RWPE2 (cell line): ENCODE measurements at places on chromosomes 3 and 15.

GRCh38 chr3:32780735-32781210, 37.0 kb upstream of the TRIM71 start:
- DNase-seq, result no peak

DNA sequence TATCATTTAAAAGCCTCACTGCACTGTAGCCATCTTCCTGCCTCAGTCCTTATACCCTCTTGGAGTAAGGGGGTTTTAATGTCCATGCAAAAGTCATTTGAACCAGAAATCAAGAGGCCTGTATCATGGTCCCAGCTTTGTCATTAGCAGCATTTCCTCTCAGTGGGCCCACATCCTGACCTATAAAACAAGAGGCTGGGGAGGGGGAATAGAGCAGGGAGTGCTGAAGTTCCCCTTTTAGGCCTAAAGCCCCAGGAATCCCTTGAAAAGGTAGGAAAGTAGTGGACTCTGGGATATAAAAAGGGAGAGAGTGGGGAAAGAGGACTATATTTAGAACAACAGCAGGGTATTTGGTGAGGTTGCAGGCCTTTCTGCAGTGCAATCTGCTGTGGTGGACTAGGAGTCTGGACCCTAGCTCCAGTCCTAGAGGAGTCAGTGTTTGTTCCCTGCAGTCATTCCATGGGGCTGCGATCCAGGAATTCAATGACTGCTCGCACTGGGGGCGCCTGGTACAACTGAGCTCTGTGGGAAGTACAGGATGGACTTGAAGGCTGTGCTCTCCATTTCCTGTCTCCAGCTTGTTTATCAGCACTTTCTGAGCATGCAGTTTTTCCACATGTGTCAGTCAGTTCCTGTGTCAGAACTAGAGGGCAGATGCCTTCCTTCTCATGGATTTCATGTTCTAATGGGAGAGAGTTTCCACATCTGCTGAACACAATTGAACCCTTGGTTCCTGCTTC, 46.8 kb downstream of the PDHB start:
- DNase-seq, result no peak

- DNase-seq, result no peak
Observed at GRCh38 chr15:35928847-35929246, 382.9 kb upstream of the DPH6 start.

- DNase-seq, result no peak
Observed at GRCh38 chr3:27632431-27633223, 89.5 kb downstream of the EOMES start.

GRCh38 chr3:189365609-189366564, 194.1 kb downstream of the TPRG1 start:
- no peak for DNase-seq

DNA sequence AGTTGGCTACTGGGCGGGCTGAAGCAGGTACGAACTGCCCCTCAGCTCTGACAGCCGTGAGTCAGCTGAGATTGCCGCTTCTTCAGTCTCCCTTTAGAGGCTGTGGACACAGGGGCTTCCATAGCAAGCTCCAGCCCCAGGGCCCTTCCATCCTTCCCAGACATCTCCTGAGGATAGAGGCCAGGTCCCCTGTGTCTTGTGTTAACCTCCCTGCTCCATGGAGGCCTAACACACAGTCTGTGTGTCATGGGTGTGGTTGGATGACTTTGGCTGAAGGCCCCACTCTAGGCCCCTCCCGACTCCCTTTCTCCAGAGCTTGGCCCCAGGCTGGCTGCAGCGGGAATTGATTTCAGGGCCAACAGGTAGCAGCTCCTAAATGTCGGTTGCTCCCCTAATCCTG, 116.1 kb upstream of the TLE3 start:
- DNase-seq, result no peak

DNA sequence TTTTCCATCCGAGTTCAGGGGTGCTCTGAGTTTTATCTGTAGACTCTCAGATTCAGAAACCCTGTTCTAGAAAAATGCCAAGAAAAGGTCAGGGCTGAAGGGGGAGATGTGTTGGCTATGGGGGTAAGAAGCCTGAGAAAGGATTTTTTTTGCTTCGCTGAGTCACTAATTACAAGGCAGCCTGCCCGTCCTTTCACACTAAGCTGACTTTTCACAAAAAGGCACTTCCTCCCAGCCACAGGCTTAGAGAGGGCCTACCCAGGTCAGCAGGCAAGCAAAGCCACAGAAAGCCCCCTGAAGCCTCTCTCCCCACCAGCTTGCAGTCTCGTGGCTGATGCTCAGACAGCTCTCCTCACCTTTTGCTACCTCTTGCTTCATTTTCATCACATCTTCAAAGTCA, 192.6 kb upstream of the PRICKLE2 start:
- DNase-seq, result no peak

DNA sequence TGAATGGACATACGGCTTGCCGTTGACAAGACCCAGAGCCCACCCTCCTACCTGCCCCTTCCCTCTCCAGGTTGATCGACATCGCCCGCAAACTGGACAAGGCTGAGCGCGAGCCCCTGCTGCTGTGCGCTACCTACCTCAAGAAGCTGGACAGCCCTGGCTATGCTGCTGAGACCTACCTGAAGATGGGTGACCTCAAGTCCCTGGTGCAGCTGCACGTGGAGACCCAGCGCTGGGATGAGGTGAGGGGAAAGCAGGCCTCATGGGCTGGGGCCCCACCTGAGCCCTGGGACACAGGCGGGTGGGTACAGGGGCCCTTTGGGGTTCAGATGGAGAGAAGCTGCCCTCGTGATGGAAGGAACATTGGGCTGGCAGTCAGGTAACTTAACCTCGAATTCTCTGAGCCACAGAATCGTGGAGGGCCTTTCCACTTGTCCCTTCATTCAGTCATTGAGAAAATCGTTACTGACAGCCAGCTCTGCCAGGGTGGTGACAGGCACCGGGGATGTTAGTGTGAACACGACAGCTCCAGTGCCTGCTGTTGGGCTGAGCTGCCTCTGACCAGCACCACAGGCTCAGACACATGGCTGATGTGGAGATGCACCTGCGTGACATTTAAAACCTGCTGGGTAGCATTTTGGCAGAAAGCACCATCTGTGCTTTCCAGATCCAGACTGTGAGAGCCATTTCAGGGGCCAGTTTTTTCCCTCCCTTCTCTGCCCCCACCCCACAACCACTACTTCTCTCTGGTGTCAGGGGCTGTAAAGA, 25.6 kb upstream of the RHO start:
- no peak for DNase-seq

DNA sequence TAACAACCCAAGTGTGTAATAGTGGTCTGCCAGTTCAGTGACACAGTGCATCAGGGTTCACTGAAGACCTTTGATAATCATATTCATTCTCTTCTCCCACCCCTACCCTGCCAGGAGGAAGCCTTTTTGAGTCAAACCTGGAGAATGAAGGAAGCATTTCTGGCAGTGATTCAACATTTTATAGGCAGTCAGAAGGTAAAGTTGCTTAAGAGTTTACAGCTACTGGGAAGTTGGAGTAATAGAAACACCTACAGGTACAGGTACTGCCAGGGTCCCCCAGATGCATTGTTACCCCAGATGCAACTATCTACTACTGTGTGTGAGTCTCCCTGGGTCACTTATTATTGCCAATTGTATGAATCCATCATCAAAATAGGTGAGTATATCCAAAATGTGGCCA, 146.9 kb upstream of the EIF1B start:
- no peak for DNase-seq

DNA sequence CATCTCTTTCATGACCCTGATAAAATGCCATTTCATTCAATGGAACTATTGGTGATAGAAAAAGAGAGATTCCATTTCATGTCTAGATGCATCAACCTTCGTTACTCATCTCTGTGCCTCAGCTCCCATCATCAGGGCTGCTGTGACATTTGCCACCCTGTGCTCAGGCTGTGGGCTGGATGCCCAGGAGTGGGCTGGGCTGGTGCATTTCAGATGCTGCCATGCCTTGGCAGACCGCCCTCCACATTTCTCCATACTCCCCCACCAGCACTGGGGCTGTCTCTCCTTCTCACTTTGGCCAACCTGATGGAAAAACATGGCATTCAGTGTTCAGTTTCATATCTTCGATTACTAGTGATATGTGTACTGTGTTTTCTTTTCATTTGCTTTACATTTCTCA, 59.1 kb downstream of the DNASE1L3 start:
- no peak for DNase-seq

GRCh38 chr3:52527039-52527731, 6.5 kb downstream of the NT5DC2 start:
- DNase-seq, result no peak

DNA sequence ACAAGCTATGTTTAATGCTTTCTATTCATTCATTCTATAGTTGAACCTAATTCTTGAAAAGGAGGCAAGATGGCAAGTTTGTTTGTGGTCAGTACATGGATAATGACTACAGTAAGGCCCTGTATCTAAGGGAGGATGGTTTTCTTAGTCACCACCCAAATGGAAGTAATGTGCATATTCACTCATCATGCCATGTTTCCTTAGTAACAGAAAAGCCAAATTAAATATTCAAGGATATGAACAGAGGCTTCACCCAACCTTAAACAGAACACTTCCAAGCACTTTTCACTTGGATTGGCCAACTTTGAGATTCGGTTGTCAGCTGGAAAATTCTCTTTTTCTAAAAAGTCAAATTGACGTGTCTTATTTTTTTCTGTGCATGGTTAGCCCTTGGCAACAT, 805.3 kb upstream of the LMCD1 start:
- DNase-seq, result no peak

GRCh38 chr3:133750259-133750656, 4.1 kb downstream of the TF start:
- no peak for DNase-seq

GRCh38 chr15:57196865-57197264, 179.4 kb upstream of the CGNL1 start:
- DNase-seq, result no peak

- no peak for DNase-seq
Observed at GRCh38 chr3:37904601-37905000, 42.9 kb downstream of the CTDSPL start.

GRCh38 chr15:68391121-68391520, 40.8 kb downstream of the ITGA11 start:
- peak; percentile 29 for DNase-seq

DNA sequence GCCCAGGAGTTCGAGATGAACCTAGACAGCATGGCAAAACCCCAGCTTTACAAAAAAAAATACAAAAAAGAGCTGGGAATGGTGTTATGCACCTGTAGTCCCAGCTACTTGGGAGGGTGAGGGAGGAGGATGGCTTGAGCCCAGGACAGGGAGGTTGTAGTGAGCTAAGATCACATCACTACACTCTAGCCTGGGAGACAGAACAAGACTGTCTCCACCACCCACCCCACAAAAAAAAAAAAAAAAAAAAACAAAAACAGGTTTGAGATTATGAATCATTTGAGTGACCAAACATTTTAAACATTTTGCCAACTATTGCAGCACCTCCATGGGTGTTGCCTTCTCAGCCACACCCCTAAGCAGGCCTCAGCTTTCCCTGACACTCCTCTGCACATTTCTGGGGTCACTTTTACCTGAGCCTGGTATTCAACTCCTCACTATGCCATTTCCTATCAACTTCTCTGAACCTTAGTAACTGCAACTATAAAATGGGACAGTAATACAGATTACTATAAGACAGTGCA, 41.8 kb downstream of the IL5RA start:
- DNase-seq, result no peak

DNA sequence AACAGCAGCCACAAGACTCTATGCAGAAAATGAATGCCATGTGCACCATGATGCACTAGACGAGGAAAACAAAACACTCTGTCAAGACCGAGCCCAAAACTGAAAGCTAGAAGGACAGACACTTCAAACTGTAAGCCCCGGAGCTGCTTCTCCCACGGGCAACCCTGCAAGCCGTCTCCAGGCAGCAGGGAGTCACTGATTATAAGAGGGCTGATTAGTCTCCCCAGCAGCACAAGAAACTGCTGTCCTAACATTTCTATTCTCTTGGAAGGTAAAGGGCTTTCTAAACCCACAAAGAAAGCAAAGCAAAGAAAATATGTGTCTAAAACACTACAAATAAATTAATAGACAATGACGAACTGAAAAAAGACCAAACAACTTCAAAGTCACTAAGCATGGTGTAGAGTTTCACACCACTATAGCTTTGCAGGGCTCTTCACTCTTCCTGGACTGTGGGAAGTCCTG, 15.5 kb downstream of the TBC1D2B start:
- DNase-seq, result no peak

DNA sequence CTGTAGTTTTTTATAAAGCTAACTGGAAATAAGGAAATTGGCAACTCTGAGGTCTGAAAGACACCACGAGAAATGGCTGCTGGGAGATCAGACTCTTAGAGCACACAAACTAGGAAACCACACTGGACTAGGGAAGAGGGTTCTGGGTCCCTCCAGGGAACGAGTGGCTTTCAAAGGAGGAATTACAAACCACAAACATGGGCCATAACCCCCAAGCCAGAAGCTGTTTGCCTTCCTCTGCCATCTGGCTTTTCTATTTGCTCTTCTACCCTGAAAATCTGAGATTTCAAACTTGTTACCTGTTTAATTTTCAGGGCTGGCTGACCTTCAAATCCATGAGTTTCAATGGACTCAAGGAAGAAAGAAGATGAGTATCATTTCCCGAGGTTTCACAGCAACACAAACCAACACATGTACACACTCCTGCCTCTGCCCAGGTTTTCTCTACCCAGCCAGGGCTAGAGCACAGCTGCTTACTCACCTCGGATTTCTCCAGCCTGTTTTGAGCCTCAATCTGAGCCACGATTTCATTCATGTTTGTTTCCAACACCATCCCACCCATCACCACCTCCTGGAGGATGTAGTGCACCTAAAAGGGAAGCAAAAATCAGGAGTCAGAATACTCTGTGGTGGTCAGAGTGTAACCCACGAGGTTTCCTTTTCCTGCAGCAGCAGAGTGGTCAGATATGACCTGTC, 22.6 kb upstream of the ANPEP start:
- DNase-seq, result no peak

DNA sequence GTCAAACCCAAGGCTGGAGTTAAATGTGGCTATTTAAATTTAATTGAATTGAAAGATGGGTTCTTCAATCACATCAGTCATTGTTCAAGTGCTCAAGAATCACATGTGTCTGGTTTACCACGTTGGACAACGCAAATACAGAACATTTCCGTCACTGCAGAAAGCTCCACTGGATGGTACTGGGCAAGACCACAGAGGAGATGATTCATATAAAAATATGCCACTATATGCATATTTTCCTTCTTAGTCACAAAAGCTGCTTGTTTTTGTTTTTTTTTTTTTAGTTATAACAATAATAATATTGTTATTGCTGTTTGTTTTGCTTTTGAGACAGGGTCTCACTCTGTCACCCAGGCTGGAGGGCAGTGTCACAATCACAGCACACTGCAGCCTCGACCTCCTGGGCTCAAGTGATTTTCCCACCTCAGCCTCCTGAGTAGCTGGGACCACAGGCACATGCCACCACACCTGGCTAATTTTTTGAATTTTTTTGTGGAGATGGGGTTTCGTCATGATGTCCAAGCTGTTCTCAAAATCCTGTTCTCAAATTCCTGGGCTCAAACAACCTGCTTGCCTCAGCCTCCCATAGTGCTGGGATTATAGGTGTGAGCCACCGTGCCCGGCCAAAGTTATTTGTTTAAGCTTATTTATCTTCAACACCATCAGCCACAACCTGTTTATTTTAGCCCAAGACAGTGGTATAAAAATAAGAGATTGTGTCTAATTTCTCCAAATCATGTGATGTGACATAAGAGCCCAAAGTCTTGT, 19.4 kb downstream of the RTP3 start:
- DNase-seq, result no peak

GRCh38 chr3:54847361-54847760, 80.5 kb downstream of the LRTM1 start:
- DNase-seq, result no peak
